Astrocyte (in vitro differentiated cells and primary cell): ENCODE measurements at places on chromosomes 3 and 15.
A peak's percentile ranks its signal among the peaks of the same experiment; 100 is the strongest.

GRCh38 chr3:176655404-176656094, 541.7 kb downstream of the TBL1XR1 start:
- DNase-seq, result no peak

DNA sequence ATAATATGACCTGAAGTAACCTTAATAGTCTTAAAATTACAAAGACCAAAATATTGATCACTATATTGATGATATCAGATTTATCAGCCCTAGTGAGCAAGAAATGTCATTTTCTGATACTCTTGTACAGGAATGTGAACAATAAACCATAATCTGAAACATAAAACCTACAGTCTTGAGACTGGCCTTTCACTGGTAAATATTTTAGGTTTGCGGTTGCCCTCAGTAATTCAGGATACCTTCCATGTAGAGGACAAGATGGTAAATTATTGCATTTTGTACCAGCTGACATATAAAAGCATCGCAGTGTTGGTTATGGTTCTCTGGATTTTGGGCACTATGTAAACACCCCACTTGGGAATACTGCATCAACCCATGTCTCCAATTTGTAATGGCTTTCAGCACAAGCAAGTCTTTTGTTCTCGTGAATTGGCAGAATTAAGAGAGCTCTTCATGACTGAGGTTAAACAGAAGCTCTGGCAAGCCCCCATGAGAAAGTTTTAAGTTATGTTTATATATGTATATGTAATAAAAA, 128.5 kb downstream of the LMLN start:
- DNase-seq, result no peak

DNA sequence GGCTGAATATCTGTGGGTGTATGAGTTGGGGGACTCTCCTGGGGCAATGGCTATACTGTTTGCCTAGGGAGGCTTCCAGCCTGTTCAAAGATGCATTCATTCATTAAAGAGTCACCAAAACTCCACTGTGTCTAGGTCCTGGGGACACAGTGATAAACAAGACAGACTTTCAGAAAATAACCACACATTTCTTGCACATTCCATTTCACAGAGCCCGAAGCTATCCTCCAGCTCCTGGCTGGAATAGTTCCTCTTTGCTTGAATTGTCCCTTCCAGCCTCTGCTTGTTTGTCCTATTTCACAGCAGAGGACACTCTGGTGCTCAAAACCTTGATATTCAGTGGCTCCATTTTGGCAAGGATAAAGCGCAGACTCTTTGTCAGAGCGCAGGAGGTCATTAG, 61.7 kb upstream of the ITGA11 start:
- no peak for DNase-seq

- no peak for DNase-seq
Observed at GRCh38 chr3:46929324-46929723, 47.2 kb downstream of the CCDC12 start.

GRCh38 chr15:74206801-74207281, 4.3 kb upstream of the STRA6 start:
- peak; percentile 79 for DNase-seq

- peak; percentile 42 for DNase-seq
Observed at GRCh38 chr3:83321891-83322290, 1560.4 kb upstream of the GBE1 start.

DNA sequence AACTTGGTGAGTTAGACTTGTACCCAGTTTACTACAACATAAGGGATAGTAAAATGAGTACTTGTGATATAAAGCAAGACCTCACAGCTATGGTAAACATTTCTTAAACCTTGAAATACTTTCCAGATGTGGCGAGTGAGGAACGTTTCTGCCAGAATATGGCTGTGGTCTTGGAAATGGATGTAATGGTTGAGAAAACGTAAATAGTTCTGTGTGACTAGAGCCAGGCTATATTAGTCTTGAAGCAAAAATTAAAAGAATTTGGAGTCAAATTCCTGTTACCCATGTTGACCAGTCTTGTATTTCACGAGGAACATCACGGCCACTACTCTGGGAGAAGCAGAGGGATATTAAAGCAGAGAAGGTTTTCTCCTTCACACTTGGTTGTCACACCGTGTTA, 15.3 kb downstream of the OR4F15 start:
- peak; percentile 49 for DNase-seq

DNA sequence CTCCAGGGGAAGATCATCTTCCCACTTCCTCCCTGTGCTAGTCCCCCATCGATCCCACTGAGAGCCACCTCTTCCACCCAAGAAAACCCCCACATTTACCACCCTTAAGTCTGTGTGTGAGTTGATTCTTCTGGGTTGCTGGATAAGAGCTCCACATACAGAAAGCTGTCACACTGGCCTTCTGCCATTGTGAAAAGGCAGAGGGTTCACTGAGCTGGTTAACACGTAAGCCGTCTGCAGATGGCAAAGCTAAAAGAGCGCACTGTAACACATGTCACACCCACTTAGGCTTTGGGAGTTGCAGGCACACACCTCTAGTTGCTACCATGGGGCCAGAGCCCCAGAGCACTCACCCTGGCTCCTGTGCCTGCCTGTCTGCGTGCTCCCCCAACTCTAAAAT, 309.8 kb upstream of the LRRC3B start:
- DNase-seq, result no peak

DNA sequence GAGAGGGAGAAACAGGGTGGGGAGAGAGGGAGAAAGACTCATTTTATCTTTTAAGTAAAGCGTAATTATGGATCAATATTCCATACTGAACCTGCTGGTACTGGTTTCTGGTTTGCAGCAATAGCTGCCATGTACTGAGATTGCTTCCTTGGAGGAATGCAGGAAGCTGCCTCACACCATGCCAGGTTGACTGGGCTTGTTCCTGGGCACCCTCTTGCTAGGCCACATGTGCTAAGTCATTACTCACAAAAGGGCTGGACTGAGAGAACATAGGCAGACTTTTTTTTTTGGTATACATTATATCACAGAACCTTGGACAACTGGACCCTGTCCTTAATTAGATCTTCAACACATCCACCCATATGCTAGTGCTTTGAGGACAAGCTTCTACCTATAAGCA, 193.4 kb downstream of the ZNF621 start:
- no peak for DNase-seq

- no peak for DNase-seq
Observed at GRCh38 chr3:68004091-68004490, 349.7 kb upstream of the SUCLG2 start.

GRCh38 chr15:36371509-36371908, 207.9 kb upstream of the CDIN1 start:
- peak; percentile 39 for DNase-seq

DNA sequence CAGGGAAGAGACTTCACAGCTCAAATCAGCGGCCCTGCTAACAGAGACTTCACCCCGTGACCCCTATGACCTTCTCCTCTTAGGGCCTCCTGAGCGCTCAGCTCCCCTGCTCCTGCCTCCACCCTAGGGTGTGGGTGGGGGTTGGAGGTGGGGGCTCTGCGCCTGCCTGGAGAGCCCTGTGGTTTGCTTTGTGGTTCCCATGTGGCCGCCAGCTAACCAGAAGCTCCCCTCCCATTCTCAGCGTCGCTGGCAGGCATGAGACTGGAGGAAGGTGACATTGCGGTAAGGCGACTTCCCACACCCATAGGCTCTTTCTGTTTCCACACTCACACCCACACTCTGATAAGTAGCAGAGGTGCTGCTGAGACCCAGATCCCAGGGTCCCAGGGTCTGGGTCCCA, 27.6 kb downstream of the XYLB start:
- no peak for DNase-seq

GRCh38 chr3:108387063-108387462, 90.7 kb downstream of the HHLA2 start:
- DNase-seq, result no peak

DNA sequence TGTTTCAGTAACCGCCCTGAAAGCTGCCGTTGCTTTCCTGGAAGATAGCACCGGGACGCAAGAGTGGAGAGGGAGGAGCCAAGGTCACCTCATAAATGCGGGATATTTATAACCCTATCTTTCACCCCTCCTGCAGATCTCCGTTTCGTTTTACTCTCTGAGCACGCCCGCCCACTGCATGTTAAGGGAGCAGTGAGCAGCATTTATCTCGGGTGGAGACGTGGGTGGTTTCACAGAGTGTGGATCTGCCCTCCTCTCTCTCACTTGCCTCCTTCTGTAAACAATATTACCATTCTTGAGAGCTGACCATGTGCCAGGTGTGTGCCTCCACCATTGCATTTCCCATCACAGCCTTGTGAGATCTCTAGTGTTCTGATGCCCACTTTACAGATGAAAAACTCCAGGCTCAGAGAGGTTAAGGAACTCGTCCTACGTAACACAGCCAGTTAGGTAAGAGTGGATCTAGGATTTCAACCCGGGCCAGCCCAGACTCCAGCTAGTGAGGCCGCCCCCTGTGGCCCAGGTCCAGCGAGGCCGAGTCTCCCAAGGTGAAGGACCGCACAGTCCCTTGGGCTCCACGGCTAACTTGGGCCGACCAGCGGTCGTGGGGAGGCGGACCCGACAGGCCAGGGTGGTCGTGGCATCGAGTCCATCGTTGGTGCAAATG, 16.9 kb upstream of the SEMA4B start:
- peak; percentile 43 for DNase-seq

DNA sequence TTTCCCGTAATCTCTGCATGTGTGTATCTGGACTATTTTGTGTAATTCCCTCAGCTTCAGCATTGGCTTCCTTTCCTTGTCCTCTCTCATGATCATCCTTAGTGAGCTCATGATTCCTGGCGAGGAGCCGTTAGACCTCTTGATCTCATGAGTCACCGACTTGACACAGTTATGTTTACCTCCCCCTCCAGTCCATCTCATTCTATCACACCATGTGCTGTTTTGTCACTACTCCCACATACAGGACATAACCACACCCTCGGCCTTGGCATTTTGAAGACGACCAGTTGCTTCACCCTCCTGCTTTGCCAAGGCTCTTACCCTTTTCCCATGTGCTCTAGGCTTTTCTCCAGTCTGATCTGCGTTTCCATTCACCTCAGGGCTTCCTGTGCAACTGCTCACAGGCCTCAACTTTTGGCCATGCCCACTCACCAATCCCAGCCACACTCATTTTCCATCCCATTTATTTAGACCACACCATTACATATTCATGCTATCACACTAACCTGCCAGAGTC, 41.5 kb downstream of the CP start:
- peak; percentile 99 for DNase-seq

- no peak for DNase-seq
Observed at GRCh38 chr3:169984292-169984691, 17.7 kb downstream of the SEC62 start.

- no peak for DNase-seq
Observed at GRCh38 chr15:97708252-97708651, 252.3 kb upstream of the ARRDC4 start.

DNA sequence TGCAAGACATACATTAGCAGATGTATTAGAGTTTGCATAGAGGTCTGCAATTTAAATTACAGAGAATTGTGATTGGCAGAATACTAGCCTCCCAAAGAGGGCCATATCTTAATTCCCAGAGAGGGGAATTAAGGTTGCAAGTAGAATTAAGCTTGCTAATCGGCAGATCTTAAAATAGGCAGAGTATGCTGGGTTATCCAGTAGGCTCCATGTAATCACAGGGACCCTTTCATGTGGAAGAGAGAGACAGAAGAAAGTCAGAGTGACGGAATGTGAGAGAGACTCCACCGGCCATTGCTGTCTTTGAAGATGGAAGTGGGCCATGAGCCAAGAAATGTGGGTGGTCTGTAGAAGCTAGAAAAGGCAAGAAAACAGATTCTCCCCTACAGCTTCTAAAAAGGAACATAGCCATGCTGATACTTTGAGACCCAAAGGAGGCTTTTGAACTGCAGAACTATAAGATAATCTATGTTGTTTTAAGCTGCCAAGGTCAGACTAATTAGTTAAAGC, 38.8 kb downstream of the IMPG2 start:
- DNase-seq, result no peak

GRCh38 chr3:145457825-145458552, 703.0 kb downstream of the PLOD2 start:
- DNase-seq, result no peak

DNA sequence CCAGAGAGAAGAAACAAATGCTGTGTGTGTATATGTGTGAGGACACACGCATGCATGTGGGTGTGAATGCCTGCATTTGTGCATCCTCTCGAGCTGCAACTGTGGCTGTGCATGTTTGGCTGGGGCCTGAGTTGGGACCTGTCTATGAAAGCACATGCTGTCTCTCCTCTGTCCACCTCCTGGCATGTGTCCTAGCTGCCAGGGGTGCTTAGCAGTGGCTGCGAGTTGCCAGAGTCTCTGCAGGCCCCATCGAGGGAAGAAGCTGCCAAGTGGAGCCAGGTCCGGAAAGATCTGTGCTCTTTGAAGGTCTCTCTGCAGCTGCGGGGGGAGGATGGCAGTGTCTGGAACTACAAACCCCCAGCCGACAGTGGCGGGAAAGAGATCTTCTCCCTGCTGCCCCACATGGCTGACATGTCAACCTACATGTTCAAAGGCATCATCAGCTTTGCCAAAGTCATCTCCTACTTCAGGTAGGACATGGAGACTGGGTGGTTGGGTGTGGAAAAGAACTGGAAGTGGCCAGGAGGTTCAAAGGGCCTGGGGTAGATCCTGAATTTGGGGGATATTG, 30.7 kb downstream of the NR1I2 start:
- DNase-seq, result no peak

- DNase-seq, result peak; percentile 65
Observed at GRCh38 chr3:129249284-129250065, at the start of gene COPG1. TSS of gene COPG1 (plus strand) at chr3:129249606. CDS start at chr3:129249710, 104 bp downstream.

DNA sequence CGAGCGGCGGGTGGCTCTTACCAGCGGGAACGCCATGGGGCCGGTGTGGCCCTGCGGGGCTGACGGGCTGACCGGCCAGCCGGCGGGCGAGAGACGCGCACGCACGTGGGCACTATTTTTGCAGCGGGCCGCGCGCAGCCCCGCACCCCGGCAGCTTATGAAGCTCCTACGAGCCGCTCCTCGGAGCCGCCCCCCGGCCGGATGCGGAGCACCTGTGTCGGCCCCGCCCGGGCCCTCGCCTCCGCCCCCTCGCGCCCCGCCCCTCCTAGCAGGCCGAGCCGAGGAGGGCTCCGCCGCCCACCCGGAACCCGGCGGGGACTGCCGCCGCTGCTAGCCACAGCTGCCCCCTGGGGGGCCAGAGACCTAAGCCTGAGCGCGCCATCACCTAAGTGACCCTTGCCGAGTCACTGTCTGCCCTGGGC, 683 bp upstream of the CPEB1 start:
- no peak for DNase-seq

- no peak for DNase-seq
Observed at GRCh38 chr3:36701249-36701572, 63.1 kb downstream of the DCLK3 start.

DNA sequence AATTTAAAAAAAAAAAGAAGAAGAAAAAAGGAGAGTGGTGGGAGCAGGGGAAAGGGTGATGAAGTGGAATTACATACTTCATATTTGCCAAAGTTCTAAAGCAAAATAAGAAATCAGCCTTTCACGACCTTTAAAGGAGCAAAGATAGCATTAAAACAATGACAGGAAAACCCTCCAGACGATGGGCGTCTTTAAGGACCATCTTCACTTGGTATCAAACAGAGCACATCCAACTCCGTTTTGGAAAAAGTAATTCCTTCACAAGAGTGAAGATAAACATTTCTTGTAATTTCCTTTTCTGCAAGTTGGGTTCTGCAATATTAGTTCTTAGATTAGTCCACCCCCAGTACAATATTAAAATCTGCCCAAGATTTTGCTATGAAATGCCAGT, 32.8 kb downstream of the FRMD4B start:
- no peak for DNase-seq
